ENCODE measurements at places on chromosomes 5 and 9. TPM values are rescaled to one million over a fixed set of nuclear protein-coding genes. Genes with fewer than 3 reads are reported as not detected.

DNA sequence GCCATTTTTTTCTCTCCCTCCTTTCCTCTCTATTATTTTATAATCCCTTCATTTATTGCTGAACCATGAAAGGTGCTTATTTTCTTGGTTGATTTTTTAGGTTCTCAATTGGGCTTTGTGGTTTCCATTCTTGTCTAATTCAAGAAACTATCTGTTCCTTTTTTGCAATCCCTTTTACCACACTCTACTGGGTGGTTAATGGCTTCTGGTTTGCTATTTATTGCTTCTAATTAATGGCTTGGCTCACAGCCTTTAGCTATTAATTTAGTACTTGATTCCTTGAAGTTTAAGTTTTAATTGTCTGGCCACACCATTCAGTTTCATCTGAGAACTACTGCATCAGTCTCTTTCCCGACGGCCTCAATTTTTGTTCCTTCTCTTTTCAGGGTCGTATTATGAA, 5.6 kb downstream of the FRRS1L start:
- no peaks in the 10 kb centered on the region for H3K4me1 ChIP-seq
- no peak for DNase-seq
- no peak overlapping the region for H3K4me3 ChIP-seq

- no peak overlapping the region for H3K27ac ChIP-seq
- H3K4me3 ChIP-seq: no peak overlapping the region
- H3K36me3 ChIP-seq: no peaks in the 10 kb centered on the region
- DNase-seq: no peak
These were observed 42.1 kb upstream of the ELOVL7 start for GRCh38 chr5:60886158-60886557.

- peaks cover 2% of the 10 kb centered on the region for H3K27me3 ChIP-seq
- no peak overlapping the region for H3K27ac ChIP-seq
- H3K4me1 ChIP-seq: no peaks in the 10 kb centered on the region
- DNase-seq: no peak
These were observed 17.2 kb downstream of the FOXD1 start for GRCh38 chr5:73431204-73431851.

DNA sequence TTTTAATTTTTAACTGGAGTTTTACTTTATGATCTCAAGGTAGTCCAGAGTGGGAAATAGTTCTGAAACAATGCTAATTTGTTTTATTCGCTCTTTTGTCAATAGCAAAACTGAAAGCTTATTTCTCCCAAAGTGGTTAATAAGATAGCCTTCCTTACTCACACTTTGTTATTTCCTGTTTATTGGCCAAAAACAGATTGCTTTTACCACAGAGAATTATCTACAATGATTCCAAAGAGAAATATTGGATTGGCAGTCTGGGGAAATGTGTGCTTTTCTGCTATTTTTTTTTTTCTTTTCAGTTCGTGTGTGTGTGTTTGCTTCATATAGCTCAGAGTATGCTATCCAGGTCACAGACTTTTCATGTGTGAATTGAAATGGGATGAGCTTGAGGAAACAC, 756.7 kb upstream of the RGMB start:
- no peak overlapping the region for H3K27ac ChIP-seq
- H3K4me1 ChIP-seq: no peaks in the 10 kb centered on the region
- no peaks in the 10 kb centered on the region for H3K36me3 ChIP-seq

OXCT1 gene
- total RNA-seq: 20.5 TPM

ERCC8 gene
- 11.5 TPM for total RNA-seq

CCL21 gene
- 92.8 TPM for total RNA-seq

NMUR2 gene
- not detected for total RNA-seq

RGS14 gene
- total RNA-seq: 28.4 TPM

Measured in kidney (tissue), 22 donors.